Activated CD4-positive, alpha-beta memory T cell treated with anti-CD3 and anti-CD28 coated beads, Interleukin-2, amount 10 ng/mL, durations not matched to agents 7 days and 5 days (primary cell): ENCODE measurements at places on chromosomes 3 and 15. TPM values are rescaled to one million over a fixed set of nuclear protein-coding genes. Genes with fewer than 3 reads are reported as not detected.
A peak's percentile ranks its signal among the peaks of the same experiment; 100 is the strongest.

Gene ZNF385D
- total RNA-seq = not detected

Gene ADGRG7
- not detected for total RNA-seq

Gene GAP43
- not detected for total RNA-seq

Gene ROPN1
- total RNA-seq = not detected

DNA sequence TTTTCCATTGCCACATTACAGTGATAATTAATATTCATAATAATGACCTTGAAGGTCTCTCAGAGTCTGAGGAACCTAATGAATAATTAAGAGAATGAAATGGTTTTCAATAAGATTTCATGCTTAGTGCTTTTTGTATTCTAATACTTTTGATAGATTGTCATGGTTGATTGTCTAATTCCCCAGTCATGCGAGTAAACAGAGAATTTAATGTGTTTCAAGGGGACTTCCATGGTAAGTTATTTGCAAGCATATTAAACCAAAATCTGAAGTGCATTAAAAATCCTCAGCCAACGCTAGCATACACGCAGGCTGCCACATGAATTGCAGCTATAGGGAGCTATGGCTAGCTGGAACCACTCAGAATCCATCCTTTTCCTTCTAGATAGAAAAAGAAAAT lies 18.9 kb upstream of the ANO10 start:
- H3K4me1 ChIP-seq = peaks cover 9% of the 10 kb centered on the region
- H3K27me3 ChIP-seq = peaks cover 17% of the 10 kb centered on the region

GRCh38 chr15:81783586-81783985 lies 262.2 kb downstream of the MEX3B start:
- H3K4me1 ChIP-seq = no peaks in the 10 kb centered on the region
- no peak overlapping the region for H3K27ac ChIP-seq
- H3K4me3 ChIP-seq = no peak overlapping the region

- DNase-seq = no peak
- H3K4me3 ChIP-seq = no peak overlapping the region
- H3K4me1 ChIP-seq = no peaks in the 10 kb centered on the region
- no peak overlapping the region for H3K27ac ChIP-seq
- H3K36me3 ChIP-seq = no peaks in the 10 kb centered on the region
These were observed 340.2 kb downstream of the LRRC3B start for GRCh38 chr3:26962492-26963360.

DNA sequence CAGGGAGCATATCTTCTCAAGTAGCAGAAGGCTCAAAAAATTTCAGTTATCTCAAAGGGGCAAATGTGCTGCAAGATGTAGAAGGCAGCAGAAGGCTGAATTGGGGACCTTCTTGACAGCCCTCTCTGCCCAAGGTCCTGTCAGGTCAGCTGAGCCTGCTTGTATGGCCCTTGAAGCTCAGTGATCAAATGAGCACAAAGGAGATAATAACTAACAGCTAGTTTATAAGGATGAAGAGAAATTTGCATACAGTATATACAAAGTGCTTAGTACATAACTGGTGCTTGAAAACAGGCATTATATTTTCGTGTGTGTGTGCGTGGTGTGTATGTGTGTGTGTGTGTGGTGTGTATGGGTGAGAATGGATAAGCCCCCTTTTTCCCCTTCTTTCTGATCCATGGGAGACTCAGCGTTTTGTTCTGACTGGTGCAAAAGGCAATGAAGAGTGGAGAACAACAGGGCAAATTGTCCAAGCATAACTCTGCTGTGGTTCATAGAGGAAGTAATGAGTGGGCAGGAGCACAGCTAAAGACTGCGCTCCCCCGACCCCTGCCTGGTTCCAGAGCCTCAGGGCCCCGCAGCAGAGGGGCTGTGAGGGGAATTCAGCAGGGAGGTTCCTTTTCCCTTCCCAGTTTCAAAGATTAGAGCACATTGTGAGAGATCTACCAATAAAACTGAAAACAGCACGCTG lies 356.8 kb upstream of the NR2F2 start:
- H3K4me1 ChIP-seq = no peaks in the 10 kb centered on the region
- H3K27me3 ChIP-seq = no peaks in the 10 kb centered on the region
- H3K36me3 ChIP-seq = no peaks in the 10 kb centered on the region
- H3K27ac ChIP-seq = no peak overlapping the region
- H3K4me3 ChIP-seq = no peak overlapping the region

DNA sequence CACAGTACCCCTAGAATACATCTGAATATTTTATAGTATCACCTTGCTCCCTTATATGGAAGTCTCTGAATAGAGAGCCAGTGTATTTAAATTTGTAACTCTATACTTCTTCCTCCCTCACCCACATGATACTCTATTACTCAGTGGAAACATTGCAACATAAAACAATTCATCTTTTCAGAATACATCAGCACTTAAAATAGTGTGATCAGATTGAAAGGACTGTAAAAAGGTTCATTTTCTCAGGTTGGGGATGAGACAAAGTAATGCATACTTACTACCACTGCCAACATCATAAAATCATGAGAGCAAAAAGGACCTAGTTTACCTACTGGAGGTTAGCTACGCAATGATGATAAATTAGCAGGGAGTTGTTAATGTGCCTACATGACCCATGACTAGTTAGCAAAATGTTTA lies 13.8 kb upstream of the THRB start:
- no peak for DNase-seq
- no peak overlapping the region for H3K27ac ChIP-seq
- no peaks in the 10 kb centered on the region for H3K27me3 ChIP-seq
- H3K4me1 ChIP-seq = no peaks in the 10 kb centered on the region
- no peak overlapping the region for H3K4me3 ChIP-seq

DNA sequence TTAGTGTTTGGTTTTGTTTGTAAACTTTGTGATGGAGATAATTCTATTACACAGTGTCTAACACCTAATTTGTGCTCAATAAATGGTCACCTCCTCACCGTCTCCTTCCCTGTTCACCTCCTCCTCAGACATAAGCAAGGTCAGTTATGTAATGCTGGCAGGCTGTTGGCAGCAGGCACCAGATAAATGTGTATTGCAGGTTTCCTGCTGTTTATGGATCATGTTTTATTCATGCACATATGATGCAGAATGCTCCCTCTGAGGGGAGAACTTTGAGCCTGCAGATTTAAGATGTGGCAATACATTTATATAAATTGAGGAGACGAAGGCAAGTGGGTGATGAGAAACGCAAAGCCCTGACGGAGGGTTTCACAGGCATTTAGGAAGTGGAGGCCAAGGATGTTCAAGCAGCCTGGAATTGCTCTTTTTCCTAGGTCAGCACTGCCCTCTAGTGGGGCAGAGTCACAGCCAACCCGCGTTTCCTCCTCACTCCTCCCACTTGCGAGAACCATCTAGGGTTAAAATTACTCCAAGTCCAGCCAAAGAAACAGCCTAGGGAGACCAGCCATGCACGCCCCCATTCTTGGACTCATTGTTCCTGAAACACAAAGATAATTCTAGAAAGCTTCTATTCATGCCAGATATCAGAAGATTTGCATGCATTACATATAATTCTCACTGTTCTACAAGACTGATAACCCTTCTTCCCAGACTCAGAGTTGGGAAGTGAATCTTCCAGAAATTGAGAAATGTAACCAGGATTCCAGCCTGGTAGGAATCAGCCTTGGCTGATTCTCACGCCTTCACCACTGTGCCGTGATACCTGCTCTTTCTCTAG lies 228.7 kb downstream of the SLCO3A1 start:
- peak; percentile 60 for DNase-seq
- H3K4me1 ChIP-seq = peaks cover 2% of the 10 kb centered on the region
- H3K27me3 ChIP-seq = no peaks in the 10 kb centered on the region
- H3K4me3 ChIP-seq = no peak overlapping the region

- H3K4me1 ChIP-seq = peaks cover 20% of the 10 kb centered on the region
- H3K4me3 ChIP-seq = no peak overlapping the region
- no peak overlapping the region for H3K27ac ChIP-seq
- H3K27me3 ChIP-seq = no peaks in the 10 kb centered on the region
These were observed 65.6 kb downstream of the ZNF609 start for GRCh38 chr15:64525828-64526530.

GRCh38 chr15:94258246-94258645 lies 26.9 kb downstream of the MCTP2 start:
- no peak overlapping the region for H3K27ac ChIP-seq
- no peak for DNase-seq
- H3K4me3 ChIP-seq = no peak overlapping the region
- H3K4me1 ChIP-seq = peaks cover 34% of the 10 kb centered on the region
- H3K27me3 ChIP-seq = no peaks in the 10 kb centered on the region

- no peaks in the 10 kb centered on the region for H3K36me3 ChIP-seq
- no peak for DNase-seq
- H3K27me3 ChIP-seq = peaks cover 14% of the 10 kb centered on the region
- no peak overlapping the region for H3K27ac ChIP-seq
- no peak overlapping the region for H3K4me3 ChIP-seq
- H3K4me1 ChIP-seq = no peaks in the 10 kb centered on the region
These were observed 15.1 kb downstream of the CCDC33 start for GRCh38 chr15:74251131-74251811.

DNA sequence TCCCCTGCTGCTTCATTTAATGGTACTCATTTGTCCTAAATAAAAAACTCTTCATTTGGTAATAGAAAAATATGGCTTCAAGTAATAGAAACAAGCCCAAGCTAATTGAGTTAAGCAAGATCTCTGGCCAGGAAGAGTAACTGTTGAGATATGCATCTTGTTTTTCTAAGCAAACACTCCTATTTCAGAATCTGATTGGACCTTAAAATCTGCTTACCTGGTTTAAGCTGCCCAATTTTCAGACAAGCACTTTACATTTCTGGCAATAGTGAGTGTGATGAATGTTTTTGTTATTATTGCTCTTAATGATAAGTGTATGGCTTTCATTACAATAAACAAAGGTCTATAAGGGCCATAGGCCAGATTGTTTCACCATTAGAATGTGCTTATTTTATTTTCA lies 86.2 kb downstream of the CMSS1 start:
- no peak for DNase-seq
- no peaks in the 10 kb centered on the region for H3K27me3 ChIP-seq
- peaks cover 9% of the 10 kb centered on the region for H3K4me1 ChIP-seq

DNA sequence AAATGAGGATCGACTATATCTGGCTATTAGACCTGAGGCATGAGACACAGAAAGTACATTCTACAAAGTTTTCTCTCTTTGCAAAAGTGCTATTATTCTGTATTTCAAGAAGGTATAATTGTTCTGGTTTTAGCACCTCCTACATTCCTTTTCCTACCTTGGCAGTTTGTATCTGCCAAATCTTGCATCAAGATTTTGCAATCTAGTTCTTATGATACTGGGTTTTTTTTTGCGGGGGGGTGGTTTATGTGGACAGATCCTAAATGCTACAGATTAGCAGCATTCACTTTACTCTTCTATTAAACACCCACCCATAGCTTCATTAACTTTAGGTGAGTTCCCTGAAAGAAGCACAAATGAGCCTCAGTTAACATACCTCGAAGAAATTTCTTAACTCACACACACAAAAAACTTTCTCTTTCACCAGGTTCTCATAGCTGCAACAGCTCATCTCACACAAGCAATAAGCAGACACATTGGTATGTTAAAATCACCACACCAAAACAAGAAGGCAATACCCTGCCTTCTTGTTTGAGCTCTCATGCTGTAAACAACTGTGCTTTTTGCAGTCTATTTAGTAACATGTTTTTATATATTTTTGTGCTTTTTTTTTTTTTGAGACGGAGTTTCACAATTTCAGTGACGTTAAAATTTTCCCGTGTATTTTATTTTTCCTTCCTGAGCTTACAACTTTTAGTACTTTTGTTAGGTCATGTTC lies 73.0 kb upstream of the VGLL4 start:
- H3K4me1 ChIP-seq = peaks cover 27% of the 10 kb centered on the region
- peaks cover 7% of the 10 kb centered on the region for H3K36me3 ChIP-seq
- DNase-seq = no peak
- H3K27ac ChIP-seq = no peak overlapping the region

DNA sequence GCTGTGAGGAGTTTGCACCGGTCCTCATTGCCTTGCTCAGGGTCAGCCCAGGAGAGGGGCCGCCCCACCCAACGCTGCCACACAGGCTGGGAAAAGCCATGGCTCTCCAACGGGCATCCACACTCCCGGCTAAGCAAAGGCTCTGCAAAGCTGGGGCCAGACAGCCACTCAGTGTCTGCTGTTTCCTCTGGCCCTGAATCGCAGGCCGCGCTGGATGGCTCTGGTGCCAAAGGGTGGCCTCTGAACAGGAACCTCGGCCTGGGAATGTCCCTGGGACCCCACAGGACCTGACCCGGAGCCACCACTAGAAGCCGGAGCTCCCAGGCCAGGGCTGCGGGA lies 42.9 kb downstream of the RPN1 start:
- H3K27me3 ChIP-seq = peaks cover 2% of the 10 kb centered on the region
- no peak overlapping the region for H3K27ac ChIP-seq
- peaks cover 2% of the 10 kb centered on the region for H3K4me1 ChIP-seq
- no peak overlapping the region for H3K4me3 ChIP-seq
- no peak for DNase-seq

GRCh38 chr3:111366515-111366914 lies 175.5 kb upstream of the CD96 start:
- no peak overlapping the region for H3K4me3 ChIP-seq
- DNase-seq = no peak
- H3K36me3 ChIP-seq = no peaks in the 10 kb centered on the region
- H3K4me1 ChIP-seq = peaks cover 10% of the 10 kb centered on the region
- no peak overlapping the region for H3K27ac ChIP-seq

DNA sequence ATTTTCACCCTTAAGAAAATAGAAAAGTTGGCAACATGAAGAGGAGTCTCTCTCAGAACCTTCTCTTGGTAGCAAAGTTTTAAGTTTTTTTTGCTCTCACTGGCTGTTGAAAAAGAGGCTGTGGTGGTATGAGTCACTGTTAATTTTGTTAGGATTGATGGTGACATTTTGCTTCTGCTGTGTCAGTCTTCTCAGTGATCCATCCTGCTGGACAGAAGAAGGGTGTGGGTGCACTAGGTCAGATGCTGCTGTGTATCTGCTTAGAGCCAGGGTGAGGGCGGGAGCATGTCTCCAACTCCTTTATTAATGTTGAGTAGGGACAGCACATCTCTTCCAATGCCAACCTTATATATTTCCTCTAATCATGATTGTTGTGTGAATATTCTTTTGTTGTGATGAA lies 369.5 kb downstream of the FEZF2 start:
- H3K4me3 ChIP-seq = no peak overlapping the region
- no peak overlapping the region for H3K27ac ChIP-seq
- no peaks in the 10 kb centered on the region for H3K36me3 ChIP-seq

- DNase-seq = no peak
- H3K27me3 ChIP-seq = no peaks in the 10 kb centered on the region
- H3K36me3 ChIP-seq = no peaks in the 10 kb centered on the region
These were observed 82.5 kb upstream of the NAALADL2 start for GRCh38 chr3:174776636-174777035.

DNA sequence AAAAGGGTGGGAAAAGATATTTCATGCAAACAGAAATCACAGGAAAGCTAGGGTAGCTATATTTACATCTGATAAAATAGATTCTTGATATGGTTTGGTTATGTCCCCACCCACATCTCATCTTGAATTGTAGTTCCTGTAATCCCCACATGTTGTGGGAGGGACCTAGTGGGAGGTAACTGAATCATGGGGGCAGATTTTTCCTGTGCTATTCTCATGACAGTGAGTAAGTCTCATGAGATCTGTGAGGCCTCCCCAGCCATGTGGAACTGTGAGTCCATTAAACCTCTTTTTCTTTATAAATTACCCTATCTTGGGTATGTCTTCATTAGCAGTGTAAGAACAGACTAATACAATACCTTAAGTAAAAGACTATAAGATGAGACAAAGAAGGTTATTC lies 558.1 kb downstream of the RSL24D1 start:
- DNase-seq = no peak
- no peak overlapping the region for H3K27ac ChIP-seq
- no peaks in the 10 kb centered on the region for H3K27me3 ChIP-seq
